ENCODE measurements at places on chromosomes 11 and 22.

- DNase-seq: no peak
Measured at GRCh38 chr11:130480711-130481140, 32.3 kb downstream of the ADAMTS15 start.

- no peak for DNase-seq
Measured at GRCh38 chr11:24716403-24716802, 219.6 kb downstream of the LUZP2 start.

- DNase-seq: no peak
Measured at GRCh38 chr22:44994399-44995104, 15.3 kb downstream of the PHF21B start.

GRCh38 chr11:26947904-26948639, 45.8 kb upstream of the FIBIN start:
- DNase-seq: no peak

- no peak for DNase-seq
Measured at GRCh38 chr22:49353235-49353634, 474.4 kb downstream of the BRD1 start.

- no peak for DNase-seq
Measured at GRCh38 chr22:39598017-39598965, 27.7 kb downstream of the CACNA1I start.

DNA sequence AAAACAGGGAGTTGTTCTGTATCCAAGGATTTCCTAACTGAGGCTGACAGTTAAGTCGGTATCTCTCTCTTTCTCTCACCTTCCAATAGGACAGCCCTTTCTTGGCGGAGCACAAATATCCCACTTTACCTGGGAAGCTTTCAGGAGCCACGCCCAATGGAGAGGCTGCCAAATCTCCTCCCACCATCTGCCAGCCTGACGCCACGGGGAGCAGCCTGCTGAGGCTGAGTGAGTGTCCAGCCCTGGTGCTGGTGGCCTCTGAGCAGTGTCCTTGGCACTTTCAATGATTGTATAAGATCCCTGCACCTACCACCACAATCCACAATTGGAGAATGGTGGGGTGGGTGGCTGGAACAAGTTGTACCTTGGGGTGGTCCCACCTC, 33.7 kb downstream of the CYB5R2 start:
- no peak for DNase-seq

GRCh38 chr11:7569044-7569443, 55.2 kb downstream of the PPFIBP2 start:
- DNase-seq: no peak

DNA sequence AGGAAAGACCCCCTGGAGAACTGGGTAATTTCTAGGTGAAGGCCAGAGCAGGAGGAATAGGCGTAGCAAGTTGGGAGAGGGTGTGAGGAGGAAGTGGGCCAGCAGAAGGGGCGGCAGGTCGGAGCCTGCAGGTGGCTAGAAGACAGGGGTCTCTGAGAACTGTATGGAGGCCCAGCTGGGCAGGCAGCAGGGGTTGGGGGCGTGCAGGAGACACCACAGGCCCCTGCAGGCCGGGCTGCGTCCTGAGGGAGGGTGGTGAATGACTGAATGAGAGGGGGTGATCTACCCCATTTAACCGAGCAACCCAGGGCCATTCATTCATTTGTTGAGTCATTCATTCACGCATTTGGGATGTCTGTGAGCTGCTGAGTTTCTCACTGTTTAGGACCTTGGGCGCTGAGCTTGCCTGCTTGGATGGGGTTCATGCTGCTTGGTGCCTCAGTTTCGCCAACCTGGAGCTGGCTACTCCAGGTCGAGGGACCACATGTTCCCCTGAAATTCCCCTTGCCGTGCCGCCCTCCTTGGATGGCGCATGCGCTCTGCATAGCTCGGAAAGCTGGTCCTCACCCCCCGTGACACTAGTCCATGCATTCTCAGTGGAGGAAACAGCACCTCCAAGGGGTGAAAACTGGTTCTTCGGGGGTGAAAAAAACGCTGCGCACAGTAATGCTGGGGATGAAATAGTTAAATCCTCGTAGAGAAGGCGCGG, 15.6 kb downstream of the MPPED1 start:
- no peak for DNase-seq

DNA sequence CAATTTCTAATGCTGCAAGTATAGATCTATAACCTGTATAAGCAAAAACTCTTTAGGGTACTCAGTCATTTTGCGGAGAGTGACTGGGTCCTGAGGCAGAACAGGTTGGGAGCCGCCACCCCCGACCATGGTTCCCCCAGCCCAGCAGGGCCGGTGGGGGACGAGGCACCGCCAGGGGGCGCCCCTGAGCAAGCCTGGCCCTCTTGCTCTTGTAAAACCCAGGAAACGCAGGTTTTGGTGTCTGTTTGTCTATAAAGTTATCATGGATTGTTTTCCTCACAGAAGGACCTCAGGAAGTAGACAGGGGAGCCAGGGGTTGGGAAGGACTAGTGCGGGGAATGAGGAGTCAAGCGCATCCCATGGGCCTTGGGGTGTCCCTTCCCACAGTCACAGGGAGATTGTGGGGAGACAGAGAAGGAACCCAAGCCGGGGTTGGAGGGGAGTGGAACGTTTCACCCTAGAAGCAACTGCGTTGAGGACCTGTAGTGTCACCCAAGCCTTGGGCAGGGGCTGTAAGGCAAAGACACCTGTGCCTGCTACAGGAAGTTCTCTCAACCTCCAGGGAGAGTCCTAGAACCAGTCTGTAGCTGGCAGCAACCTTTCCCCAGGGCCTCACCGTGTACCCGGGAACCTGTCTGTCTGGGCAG, 26.4 kb downstream of the KCTD17 start:
- DNase-seq: no peak

DNA sequence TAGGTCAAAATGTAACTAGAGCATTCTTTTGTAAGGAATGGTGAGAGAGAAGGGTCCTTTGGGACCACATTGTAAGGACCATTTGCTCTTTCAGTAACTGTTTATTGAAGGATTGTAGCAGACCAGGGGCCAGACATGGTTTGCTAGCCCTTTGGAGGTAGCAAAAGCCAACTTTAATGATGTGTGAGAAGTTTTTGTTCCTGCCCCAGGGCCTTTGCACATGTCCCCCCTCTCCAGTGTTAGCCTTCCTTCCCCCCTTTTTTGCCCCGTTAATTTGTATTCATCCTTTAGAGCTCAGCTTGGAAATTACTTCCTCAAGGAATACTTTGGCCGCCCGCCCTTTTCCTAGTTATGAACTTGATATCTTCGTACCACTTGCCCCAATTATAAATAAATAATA, 9.0 kb downstream of the LIMK2 start:
- DNase-seq: no peak

DNA sequence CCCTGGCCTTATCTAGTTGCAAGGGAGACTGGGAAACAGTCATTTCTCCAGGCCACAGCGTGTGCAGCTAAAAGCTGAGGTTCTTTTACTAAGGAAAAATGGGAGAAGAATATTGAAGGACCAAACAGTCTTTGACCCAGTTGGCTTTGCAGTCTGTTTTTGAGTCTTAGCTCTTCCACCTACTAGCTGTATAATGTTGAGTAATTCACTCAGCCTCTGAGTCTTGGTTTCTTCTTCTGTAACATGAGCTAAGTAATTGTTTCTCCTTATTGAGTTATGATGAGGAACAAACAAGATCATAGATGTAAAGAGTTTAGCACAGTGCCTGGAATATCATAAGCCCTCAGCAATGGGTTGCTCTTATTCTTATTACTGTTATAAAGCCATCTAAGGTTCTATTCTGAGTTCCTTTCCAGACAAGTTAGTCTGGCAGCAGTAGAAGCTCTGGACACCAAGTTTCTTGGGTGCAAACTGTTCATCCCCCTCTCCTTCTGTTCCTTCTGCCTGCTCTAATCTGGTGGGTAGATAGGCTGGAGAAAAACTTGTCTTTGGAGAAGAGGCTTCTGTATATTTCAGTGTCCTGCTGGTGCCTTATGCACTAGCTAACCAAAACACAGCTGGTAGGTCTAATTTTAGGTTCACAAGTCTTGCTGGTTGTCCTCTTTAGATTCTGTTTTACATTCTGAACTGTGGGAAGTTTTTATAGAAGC, 13.5 kb downstream of the TRIM44 start:
- no peak for DNase-seq

- no peak for DNase-seq
Measured at GRCh38 chr11:1565173-1565903, 6.7 kb downstream of the DUSP8 start.

DNA sequence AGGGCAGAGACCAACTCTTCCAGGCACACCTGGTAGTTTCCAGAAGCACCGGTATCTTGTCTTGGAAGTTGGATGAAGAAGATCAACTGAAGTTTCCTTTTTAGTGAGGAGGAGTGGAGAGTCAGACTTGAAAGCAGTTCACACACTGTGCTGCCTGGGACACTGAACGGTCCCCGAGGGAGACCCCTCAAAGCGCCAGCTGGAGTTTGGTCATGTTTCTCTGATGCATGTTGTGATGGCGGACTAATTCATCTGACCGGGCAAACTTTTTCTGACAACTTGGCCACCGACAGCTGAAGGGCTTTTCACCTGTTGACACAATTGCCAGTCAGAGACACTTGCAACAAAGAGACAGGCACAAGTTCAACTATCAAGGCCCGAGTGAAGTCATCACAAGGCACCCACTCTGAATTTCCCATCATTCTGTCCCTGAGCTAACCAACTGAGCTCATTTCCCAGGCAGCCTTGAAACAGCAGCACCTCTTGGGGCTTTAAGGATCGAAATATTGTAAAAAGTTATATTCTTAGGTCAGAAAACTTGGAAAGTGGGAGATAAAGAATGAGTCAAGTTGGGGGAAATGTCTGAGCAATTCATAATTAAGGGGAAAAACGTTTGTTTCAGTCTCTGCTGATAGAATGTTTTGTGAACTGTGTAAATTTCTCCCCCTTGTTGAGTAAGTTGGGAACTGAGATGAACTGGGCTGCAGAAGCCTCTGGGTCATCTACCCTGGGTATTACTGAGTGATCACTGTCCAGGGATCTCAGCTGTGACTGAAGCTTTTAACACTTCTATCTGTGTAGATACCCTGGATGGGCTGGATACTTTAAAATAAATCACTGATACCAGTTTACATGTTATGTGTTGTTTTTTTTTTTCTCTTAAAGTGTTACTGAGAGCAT, 46.2 kb downstream of the WT1 start:
- DNase-seq: no peak

DNA sequence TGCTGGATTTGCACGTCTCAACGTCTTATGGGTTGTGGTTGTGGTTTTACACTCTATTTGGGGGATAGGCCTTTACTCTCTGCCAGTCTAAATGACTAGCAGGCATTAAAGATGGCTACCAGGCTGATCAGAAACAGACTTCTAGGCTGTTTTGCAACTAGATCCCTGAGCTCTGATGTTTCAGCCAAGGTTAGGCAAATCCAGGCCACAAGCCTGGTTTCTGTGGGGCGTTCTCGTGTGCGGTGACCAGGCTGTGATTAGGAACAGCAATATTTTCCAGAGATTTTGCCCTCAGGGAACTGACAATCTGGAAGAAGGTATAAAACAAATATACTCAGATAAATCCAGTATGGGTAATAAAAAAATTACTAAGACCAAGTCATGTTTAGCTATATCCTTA, 502.4 kb downstream of the INSC start:
- DNase-seq: no peak

DNA sequence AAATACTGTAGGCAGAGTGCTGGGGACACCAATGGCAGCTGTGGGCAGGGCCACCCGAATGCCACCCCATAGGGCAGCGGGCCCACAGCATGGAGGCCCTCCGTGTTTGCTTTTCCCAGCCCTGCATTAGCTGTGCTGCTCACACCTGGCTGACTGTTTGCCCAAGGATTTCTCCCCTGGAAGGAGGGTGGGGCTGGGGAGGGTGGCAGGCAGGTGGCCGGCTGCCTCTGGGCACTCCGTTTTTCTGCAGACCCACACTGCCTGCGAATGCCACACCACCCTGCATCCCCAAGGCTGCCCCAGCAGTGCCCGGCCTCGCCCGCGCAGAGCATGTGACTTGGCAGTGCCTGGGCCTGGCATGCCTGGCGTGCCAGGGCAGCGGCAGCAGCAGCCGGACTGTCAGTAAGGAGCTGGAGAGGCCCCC, 19.6 kb downstream of the DAGLA start:
- no peak for DNase-seq

GRCh38 chr11:110473706-110474105, 44.0 kb downstream of the FDX1 start:
- DNase-seq: no peak

DNA sequence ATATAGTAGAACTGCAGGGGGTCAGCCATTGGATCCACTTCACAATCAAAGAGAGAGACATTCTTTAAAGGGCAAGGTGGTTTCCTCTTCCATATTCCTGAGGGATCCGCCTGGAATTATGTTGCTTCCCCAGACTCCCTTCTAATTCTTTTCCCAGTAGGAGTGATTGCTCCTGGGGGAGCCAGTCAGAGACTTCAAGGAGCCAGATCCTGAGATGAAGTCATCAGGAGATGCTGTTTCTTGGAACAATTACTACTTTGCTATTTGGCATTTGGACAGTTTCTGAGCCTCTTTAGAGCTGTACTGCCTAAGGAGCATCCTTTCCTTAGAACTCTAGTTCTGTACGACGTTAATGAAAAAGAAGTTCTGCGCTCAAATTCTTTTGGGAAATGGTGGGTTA, 1.9 kb upstream of the OR9Q2 start:
- DNase-seq: no peak

- no peak for DNase-seq
Measured at GRCh38 chr11:104146421-104146820, 17.5 kb downstream of the PDGFD start.

DNA sequence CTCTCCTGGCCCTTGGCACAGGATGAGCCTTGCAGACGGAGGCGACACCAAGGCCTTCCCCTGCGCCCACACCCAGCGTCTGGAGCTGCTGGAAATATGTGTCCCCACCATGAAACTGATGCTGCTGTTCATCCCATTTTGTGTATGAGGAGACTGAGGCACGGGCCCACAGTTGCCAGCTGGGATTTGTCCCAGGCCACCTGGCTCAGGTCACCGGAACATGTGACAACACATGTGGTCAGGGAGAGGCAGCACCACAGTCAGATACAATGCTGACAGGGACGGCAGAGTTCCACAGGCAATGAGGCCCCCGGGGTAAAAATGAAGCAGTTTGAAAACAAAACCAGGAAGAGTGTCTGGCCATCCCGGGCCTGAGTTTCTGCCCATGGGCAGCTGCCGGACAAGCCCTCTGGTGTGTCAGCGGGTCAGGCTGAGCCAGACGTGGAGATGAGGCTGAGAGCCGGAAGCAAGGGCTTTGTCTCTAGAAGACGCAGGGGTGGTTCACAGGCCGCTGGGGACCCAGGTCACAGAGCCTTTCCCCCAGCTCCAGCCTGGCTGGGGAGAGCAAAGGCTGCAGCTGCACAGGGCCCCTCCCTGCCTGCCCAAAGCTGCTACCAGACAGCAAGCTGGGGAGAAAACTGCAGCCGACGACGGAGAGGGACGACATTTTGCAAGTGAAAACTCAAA, 80.7 kb downstream of the CDKN1C start:
- DNase-seq: no peak

GRCh38 chr22:19680287-19680881, 33.9 kb upstream of the SEPTIN5 start:
- DNase-seq: no peak

GRCh38 chr11:48024635-48025071, 44.3 kb downstream of the PTPRJ start:
- no peak for DNase-seq

- DNase-seq: no peak
Measured at GRCh38 chr22:29043906-29044575, 17.6 kb downstream of the C22orf31 start.

All from nucleus accumbens (tissue), 56 donors.